ENCODE measurements at places on chromosomes 5 and 9.

GRCh38 chr5:17069995-17070511, 134.0 kb upstream of the MYO10 start:
- no peak for DNase-seq

DNA sequence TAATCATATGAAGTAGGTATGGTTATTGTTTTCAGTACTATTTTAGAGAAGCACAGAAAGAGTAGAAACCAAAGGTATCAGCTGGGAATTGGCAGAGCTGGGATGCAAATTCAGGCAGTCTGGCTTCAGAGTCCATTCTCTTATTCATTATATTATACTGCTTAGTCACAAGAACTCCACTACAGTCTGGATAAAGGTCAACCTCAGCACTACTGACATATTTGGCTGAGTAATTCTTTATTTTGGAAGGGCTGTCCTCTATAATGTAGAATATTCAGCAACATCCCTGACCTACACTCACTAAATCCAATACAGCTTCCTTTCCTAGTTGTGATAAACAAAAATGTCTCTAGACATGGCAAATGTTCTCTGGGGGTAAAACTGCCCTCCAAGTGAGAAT, 37.6 kb downstream of the PTGER4 start:
- peak; percentile 74 for DNase-seq

DNA sequence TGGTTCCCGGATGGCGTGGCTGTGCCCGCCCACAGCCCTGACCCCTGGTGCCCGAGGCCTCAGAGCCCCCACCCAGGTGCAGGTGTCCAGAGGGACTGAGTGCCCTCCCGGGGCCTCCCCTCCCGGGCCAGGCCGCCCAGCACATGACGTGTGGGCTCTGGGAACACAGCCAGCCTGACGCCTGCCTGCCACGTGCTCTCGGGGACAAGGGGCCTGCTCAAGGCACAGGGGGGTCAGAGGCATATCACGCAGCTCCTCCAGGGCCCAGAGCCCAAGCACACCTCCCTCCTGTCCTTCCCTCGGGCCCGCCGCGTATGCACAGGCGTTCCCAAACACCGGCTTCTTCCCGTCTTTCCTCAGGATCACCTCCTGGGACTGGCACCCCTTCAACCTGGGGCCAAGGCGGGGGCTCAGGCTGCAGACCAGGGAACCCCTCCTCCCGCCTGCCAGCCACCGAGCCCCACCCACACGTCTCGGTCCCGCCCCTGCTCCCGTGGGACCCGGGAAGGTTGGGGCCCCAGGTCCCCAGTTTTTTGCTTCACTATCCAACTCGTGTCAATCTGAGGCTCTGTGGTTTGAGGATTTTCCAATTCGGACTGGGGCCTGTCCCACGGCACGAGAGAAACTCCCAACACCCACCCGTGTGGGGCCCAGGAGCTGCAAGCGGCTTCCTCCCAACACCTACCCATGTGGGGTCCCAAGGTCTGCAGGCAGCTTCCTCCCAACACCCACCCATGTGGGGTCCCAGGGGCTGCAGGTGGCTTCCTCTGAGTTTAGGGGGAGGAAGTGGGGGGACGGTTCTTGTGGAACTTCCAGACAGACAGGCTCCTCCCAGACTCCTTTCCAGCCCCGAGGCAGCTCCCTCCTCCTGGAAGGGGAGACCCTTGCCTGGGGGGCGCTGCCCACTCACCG, 1.5 kb downstream of the LCN10 start:
- DNase-seq: no peak

DNA sequence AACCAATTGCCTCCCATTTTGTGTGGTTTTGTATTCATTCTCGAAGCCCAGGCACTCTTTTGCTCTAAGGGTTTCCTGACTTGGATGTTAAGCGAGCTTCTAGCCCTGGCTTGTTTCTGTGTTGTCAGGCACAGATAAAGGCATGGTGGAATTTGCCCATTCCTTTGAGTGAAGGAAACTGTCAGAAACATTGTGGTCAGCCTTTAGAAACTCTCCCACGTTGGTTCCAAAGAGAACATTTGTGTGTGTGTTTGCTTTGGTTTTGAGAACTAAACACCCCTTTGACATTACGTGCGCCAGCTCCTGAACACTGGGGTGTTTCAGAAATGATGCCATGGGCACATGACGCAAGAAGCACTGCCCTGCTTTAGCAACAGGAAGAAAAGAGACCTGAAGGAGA, 320.9 kb downstream of the NTRK2 start:
- no peak for DNase-seq

- DNase-seq: no peak
These were observed 57.7 kb downstream of the AK8 start for GRCh38 chr9:132820169-132820944.

- DNase-seq: no peak
These were observed 550.1 kb upstream of the ZNF462 start for GRCh38 chr9:106312906-106313305.

GRCh38 chr5:90386099-90386710, 23.4 kb downstream of the CETN3 start:
- DNase-seq: peak; percentile 33

- no peak for DNase-seq
These were observed 93.6 kb downstream of the CDK5RAP2 start for GRCh38 chr9:120486347-120486746.

DNA sequence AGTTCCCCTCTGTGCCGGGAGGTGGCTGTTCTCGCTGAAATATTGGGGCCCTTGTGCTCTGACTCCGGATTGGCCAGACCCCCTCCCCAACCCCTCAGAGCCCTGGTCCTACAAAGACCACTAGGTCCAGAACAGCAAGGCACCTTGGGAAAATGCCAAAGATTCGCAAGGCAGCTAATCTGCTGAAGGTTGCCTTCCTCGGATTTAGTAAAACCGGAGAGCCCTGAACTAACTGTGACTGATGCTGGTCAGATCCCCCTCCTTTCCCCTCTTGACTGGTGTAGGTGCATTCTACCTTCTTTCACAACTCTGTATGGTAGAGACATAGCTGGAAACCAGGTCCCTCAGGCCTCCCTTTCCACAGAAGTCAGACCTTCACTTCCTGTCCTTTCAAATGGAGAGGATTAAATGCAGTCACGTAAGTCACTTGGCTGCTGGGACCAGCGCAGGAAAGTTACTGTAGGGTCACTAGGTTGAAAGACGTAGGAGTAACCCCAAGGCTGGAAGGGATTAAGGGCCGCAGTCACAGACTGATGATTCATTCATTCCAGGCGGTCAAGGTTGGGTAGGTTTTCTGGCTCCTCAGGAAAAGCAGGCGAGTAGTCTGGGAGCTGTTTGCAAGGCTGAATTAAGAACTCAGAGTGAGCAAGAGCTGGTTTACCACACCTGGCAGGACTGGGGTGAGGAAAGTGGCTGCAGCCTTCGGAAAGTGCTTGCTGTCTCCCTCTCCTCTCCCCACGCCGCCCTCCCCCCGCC, 5.3 kb downstream of the BARX1 start:
- DNase-seq: peak; percentile 47

DNA sequence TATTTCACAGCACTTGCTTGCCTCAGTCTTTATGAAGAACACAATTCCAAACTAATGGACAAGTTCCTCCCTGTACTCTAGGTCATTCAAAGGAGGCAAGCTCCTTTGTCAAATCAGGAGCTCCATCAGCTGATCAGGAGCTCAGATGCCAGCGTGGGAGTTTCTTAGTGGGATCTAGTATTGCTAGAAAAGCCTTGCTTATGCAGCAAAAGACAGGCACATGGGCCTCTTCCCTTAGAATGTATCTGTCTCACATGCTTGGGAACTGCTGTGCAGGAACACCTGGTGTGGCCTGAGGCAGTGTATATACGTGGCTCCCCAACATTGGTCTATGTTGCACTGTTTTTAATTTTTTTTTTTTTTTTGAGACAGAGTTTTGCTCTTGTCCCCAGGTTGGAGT, 21.4 kb upstream of the HAVCR1 start:
- DNase-seq: no peak

DNA sequence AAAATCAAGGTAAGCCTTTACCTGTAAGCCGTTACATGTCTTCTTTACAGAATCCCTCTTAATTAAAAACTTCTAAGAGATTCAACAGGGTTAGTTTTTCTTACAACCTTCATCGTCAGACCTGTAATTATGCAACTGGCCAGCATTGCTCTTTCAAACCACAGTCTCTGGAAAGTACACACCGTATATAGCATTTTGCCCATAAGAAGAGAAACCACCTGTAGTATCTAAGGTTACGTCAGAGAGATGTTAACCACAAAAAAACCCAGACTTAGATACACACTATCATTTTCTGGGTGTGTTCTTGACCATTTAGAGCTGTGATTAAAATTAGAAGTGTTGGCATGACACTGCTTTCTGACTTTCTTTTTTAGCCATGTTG, 140.0 kb downstream of the MUSK start:
- no peak for DNase-seq

DNA sequence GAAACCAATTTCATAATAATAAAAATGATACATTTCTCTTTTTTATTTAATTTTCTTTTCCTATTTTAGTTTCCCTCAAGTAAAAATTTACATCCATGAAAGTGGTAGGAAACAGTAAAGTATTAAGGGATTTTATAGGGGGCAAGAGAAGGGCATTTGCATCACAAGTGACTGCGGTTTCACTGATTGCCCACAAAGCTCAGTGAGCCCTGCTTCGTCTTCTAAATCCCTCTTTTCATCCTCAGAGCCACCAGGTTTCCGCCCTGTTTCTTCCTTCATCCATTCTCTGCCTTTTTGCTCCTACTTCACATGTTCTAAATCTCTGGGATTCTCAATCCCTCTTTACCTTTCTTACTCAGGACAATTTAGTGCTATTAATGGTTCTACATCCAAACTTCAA, 491.4 kb downstream of the LRRC70 start:
- DNase-seq: no peak

- DNase-seq: no peak
These were observed 76.2 kb downstream of the TSPAN17 start for GRCh38 chr5:176723440-176723839.

DNA sequence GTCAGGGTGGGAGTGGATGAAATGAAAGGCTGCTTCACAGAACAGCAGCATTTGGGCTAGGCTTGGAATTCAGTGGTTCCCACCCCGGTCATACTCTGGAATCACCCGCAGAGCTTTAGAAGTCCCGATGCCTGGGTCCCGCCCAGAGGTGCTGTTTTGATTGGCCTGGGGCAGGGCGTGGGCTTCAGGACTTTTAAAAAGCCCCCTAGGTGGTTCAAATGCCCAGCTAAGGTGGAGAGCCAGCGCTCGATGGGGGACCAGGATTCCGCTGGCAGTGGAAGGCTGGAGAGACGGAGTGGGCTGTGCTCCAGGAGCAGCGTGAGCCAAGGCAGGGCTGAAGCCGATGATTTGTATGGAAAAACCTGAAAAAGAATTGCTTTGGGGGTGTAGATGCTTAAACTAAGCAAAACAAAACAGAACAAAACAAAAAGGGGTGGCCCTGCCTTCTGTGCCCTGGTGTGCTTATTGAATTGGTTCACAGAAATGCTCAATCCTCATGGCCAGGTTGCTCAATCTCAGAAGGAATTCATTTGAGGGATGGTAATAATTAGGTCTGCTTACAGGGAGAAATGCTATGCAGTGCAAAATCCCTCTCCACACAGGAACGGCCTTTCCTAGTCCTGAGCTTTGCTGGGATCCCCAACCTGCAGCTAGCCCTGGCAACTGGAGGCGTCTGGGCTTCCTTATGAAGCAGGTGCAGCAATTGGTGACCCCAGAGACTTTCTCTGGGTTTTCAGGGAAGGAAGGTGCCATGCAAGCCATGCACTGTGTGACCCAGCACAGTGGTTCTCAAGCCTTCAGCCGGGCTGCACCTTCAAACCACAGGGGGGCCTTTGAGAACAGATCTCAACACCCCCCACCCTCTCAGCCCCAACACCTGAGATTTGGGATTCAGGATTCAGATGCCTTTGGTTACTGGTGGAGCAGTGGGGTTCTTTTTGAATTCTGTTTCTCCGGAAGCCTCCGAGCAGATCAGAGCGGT, 174.0 kb upstream of the ZNF618 start:
- no peak for DNase-seq

DNA sequence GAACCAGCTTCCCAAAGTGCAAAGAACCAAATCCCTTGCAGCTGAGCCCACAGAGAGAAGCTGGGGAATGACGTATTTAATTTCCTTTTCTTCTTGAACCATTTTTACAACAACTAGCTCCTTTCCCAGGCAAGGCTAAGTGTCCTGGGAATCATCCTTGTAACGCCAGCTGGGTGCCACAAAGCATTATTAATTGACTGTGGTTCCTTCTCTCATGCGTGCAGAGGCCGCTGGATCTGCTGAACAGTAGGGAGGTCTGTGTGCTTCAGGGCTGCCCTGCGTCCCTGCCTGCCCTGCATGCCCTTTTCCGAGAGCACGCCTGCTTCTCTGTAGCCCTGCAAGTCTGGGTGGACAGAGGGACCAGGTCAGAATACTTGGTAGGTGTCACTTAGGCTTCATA, 124.1 kb upstream of the OTULINL start:
- no peak for DNase-seq
